ENCODE measurements at places on chromosomes 1 and 21.

DNA sequence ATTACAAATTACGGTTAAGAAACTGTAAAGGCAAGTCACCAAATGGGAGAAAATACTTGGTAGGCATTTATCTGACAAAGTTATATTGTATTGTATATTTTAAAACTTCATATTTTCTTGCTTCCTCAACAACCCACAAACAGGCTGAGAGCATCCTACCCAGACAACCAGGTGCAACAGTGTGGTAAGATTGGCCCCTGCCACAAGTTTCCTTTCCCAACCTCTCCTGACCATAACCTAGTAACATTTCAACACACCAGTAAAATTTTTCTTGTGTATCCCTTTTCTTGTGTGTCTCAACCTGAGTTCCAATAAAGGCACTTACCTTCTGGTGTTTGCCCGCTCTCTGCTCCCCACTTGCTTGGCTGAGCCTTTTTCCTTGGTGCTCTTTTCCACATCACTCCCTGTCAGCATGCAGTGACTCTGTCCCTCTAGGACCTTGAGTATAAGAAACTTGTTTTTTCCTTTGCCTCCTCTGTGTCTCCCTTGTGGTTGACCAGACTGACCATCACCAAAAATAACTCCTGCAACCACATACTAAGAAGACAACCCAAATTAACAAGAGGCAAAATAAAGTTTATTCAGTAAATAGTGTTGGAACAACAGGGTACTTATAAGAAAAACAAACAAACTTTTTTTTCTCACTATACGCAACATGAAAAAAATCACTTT lies 40.9 kb downstream of the FCRL3 start:
- DNase-seq, result no peak

DNA sequence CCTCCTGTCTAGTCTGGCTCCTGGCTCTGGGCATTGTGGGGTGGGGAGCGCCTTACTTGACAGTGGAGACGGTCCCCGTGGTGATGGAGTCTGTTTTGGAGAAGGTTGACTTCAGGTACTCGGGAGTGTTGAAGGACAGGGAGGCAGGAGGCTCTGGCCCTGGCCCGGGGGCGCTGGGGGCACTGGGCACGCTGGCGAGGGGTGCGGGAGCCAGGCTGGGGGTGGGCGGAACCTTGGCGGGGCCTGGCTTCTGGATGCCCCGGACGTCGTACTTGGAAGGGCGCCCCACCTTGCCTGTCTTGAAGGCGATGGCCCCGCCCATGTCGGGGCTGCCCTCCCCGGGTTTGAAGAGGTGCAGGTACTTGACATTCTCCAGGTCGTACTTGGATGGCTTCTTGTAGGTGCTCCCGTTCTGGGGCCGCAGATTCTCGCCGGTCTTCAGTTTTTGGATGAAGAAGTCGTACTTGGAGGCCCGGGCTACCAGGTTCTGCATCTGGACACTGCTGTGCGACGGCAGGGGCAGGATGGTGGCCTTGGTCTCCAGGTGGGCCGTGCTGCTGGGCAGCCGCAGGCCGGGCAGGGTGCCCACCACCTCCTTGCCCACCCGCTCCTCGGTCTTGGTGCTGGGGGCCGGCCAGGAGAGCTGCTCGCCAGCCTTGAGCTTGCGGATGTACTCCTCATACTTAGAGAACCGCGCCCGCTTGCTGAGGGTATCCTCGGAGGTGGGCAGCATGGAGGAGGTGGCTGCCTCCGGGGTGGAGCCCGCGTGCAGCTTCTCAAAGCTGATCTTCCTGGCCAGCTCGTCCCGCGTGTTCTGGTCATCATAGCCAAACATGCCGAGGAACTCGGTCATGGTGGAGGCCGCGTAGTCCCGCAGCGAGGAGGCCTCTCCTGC lies 136.6 kb downstream of the CASZ1 start:
- DNase-seq, result no peak

DNA sequence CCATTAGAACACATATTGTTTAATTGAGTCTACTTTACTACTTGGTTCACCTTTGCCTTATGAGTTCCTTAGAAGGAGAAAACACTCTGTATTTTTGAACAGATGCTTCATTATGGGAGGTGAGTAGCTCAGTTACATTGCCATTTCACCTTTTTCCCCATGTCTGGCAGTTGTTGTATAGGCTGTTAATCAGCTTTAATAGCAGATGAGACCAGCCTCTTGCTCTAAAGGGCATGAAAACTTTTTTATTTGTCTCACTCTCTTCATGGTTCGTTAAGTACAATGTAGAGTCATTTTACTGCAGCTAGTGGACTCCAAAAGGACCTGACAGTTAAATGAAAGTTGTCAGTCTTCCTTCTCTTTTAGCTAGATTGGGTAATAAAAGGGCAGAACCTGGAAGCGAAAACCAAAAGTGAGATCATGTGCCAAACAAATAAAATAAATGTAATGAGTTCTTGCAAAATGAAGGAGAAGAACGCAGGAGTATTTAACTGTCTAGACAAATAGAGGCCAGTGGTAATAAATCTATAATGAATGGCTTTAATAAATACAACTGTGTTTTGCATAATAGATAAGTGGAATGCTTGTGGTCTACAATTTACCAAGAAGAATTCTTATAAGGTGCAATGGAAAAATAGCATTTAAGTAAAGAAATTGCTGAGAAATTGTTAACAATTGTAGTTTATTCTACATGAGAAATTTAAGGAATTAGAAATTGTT lies 180.0 kb upstream of the NEGR1 start:
- DNase-seq, result no peak

- peak; percentile 11 for DNase-seq
Observed at GRCh38 chr1:22689505-22689904, 21.1 kb upstream of the EPHB2 start.

- DNase-seq, result no peak
Observed at GRCh38 chr1:223524930-223525451, 131.8 kb downstream of the CCDC185 start.

DNA sequence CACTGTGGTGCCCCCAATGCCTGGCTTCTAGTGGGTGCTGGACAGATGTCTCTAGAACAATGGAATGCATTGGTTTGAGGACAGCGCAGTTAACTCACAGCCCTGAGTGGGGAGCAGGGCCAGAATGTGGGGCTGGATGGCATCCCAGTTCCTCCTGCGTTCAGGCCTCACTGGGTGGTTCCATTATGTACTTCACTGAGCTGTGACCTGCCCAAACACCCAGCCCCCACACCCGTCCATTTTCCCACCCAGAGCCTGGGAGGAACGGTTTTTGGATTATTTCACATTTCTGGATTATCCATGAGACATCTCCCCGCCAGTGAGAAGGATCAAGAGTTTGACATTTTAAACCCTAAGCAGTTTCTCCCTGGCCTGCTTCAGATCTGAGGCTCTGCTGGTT lies 55.3 kb upstream of the WASF2 start:
- DNase-seq, result no peak

DNA sequence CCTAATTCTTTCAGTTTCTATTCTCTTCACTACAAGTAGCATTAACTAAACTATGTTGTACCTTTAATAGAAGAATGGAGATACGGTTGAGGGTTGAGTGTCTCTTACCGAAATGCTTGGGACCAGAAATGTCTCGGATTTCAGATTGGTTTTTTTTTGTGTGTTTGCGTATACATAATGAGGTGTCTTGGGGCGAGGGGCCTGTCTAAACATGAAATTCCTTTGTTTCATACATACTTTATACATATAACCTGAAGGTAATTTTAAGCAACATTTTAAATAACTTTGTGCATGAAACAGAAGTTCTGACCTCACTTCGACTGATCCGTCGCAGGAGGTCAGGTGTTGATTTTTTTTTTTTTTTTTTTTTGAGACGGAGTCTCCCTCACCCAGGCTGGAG lies 36.3 kb upstream of the MYOCOS start:
- DNase-seq, result no peak

- no peak for DNase-seq
Observed at GRCh38 chr1:63857478-63857877, 83.7 kb downstream of the ROR1 start.

- DNase-seq, result no peak
Observed at GRCh38 chr1:211372463-211372862, 45.8 kb downstream of the TRAF5 start.

Data from AG09319 (cell line).